ENCODE measurements at places on chromosomes 1 and 21.
A peak's percentile ranks its signal among the peaks of the same experiment; 100 is the strongest.

DNA sequence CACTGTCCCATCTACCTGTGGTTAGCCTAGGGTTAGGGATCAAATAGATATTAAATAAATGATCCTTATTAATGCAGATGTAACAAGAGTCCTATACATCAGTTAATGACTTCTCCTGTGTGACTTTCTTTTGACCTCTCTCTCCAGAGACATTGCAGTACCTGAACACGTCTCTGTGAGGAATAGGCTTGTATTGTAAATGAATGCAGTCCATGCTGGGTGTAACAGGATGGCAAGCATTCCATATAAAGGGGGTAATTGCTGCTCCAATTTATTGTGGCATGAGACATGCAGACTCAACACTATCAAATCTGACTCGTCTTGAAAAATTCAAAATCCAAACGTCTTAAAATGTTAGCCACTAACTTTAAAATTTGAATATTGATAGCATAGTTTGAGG lies 189.5 kb downstream of the PRDM2 start:
- DNase-seq = no peak

GRCh38 chr1:207205614-207206061 lies 101.6 kb downstream of the C4BPA start:
- no peak for DNase-seq

- peak; percentile 88 for DNase-seq
These were observed 1.1 kb downstream of the TAGLN2 start for GRCh38 chr1:159924025-159924790.

DNA sequence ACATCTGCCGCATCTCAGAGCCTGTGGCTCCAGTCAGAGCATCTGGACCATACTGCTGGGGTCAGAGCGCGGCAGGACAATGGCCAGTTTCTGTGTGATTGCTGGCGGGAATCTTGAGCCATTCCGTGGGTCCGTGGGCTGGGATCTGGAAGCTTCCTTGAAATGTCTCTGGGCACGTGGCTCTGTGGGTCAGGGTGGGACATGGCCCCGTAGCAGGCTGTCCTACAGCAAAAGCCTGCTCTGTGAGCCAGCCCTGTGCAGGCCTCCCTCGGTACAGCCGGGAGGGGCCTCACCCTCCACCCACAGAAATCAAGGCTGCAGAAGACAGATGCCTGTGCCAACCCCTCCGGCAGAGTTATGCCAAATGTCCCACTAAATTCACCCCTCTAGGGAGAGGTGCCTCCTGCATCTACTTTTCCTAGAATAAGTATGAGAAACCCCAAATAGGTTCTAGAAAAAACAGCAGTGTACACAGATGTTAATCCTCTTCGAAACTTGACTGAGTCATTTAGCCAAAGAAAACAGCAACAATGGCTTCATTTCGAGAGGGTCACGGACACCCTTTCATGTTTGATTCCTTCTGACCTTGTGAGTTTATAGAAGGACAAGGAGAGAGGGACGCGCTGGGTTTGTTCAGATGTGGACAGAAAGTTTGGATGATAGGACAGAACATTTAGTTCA lies 27.8 kb downstream of the COL18A1 start:
- DNase-seq = no peak

DNA sequence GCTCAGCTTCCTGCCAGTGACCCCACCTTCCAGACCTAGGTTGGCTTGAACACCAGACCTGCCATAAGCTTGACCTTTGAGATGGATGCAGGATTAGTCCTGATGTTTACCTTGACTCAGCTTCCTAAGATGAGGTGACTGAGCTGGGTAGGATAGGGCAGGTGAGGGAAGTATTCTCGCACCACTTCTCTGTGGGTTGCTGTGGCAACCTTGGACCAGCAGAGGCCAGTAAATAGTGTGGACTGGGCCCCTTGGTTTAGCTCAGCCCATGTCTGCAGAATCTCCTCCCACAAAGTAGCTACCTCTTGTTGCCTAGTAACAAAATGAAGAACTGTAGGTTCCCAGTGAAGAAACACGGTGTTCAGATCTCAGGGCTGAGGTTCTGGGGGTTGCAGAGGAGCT lies 8.4 kb downstream of the RPS6KA1 start:
- peak; percentile 42 for DNase-seq

GRCh38 chr21:38913893-38914527 lies 108.3 kb downstream of the ETS2 start:
- no peak for DNase-seq

GRCh38 chr1:58971629-58972140 lies 187.8 kb upstream of the JUN start:
- no peak for DNase-seq

DNA sequence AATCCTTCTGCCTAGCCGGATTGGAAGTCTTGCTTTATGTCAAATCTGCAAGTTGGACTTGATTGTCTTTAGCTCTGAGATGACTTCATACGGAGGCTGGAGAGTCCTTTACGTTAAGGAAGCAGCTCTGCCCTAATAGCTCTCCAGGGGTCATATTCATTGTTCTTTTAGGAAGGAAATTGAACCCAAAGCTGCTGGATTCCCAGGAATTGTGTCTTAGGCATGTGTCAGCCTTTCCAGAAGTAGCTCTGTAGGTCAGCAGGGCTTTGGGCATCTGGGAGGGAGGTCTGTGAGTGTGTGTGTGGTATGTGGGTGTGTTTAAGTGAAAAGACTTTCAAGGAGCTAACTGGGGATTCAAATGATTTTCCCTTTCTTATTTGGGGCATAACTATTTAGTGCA lies 82.4 kb downstream of the ABCA4 start:
- DNase-seq = no peak

DNA sequence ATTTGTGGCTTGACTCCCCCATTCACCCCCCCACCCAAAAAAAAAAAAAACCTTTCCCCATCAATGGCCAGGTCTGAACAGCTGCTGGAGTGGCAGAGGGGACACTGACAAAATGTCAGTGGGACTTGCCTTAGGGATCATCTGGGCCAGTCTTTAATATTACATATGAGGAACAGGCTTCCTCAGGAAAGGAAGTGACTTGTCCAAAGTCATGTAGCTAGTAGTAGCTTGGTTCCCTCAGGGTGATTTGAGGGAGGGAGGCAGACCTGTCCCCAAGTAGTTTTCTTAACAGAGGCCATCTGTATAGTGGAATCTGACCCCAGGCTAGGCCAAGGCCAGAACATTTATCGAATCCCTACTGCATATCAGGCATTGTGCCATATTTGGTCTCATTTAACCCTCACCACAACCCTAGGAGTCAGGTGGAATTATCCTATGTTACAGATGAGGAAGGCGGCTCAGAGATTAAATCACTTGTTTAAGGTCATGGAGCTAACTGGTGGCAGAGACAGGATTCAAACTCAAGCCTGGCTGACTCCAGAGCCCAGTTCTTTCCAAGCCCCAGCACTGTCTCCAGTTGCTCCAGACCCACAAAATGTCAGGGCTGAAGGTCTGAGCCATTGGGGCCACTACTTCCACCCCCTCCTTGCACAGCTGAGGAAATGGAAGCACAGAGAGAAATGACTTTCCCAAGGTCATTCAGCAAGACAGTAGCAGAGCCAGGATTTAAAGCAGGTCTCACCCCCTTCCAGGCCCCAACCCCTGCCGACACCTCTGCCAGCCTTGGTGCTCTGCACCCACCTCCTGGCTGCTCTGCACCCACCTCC lies 10.4 kb downstream of the ZBTB7B start:
- DNase-seq = no peak

All from CD4-positive, alpha-beta T cell treated with Interleukin-4 for 4 hours (primary cell).